ENCODE measurements at places on chromosomes 6 and 20.

DNA sequence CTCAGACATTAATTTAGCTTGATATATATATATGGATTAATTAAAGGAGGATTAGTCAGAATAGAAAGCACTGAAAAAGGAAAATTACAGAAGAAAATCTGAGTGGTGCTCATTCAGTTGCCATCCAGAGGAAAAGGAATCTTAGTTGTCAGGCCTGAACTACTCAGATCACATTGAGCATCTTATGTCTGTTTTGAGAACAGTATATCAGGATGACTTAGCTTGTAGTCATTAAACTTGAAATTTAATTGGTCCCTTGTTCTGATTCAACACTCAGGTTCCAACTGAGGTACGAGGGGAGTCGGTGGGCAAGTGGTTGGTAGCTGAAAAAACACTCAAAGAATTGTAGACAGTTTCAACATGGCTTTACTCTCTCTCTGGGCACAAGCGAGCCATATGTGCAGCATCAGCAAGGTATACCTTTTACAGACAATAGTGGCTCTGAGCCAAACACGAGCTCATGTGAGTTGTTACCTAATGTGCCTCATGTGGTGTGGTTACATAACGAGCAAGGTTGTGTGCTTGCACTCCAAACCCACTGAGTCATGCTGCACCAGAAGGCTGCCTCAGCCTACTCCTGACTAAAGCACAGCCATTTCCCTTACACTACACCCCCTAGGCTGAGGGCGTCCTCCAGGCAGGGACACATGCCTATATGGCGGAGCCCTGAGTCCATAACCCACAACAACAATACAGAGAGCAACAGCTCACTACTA, 73.0 kb upstream of the HMGN3 start:
- peak; percentile 65 for DNase-seq

- DNase-seq = no peak
Observed at GRCh38 chr20:44068316-44069201, 118.4 kb downstream of the JPH2 start.

DNA sequence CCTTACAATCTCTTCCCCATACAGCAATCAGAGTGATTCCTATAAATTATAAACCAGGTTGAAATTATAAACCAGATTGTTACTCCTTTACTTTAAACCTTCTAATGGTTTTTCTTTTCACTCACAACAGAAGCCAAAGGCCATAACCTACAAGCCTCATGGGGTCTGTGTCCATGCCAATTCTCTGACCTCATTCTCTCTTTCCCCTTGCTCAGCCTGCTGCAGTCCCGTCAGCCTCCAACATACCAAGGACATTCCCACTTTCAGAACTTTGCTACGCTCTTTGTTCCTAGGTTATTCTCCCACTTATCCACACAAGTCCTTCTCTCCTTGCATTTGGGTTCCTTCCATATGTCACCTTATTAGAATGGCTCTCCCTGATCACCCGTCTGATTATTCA, 277.9 kb upstream of the TCF21 start:
- peak; percentile 24 for DNase-seq

GRCh38 chr6:136628996-136629395, 78.8 kb upstream of the MAP7 start:
- no peak for DNase-seq

DNA sequence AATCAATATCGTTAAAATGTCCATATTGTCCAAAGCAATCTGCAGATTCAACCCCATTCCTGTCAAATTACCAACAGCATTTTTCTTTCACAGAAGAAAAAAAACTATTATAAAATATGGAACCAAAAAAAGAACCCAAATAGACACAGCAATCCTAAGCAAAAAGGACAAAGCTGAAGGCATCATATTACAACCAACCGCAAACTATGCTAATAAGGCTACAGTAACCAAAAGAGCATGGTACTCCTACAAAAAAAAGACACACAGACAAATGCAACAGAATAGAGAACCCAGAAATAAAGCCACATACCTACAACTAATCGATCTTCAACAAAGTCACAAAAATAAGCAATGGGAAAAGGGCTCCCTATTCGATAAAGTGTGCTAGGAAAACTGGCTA, 49.2 kb downstream of the RNGTT start:
- no peak for DNase-seq

DNA sequence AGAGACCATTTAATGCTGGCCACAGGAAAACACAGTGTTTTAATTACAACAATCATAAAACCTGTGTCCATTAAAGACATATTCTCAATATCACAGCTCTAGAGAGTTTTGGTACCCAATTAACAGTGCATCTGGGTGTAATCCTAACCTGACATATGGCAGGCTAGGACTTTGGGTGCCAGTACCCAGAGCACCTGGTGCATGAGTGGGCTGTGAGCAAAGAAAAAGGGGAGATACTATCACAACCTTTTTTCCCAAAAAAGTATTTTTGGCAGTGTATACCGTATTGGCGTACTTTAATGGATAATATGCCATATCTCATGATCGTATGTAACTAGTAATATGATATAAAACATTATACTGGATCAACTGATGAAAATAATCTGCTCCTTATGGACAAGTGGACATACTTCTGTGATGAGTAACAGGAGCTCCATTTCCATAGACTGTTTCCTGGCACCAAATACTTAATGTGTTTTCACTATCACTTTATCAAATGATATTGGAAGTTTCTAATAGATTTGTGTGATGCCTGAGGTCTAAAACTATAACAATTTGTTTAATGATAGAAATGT, 91.7 kb downstream of the COL19A1 start:
- no peak for DNase-seq

DNA sequence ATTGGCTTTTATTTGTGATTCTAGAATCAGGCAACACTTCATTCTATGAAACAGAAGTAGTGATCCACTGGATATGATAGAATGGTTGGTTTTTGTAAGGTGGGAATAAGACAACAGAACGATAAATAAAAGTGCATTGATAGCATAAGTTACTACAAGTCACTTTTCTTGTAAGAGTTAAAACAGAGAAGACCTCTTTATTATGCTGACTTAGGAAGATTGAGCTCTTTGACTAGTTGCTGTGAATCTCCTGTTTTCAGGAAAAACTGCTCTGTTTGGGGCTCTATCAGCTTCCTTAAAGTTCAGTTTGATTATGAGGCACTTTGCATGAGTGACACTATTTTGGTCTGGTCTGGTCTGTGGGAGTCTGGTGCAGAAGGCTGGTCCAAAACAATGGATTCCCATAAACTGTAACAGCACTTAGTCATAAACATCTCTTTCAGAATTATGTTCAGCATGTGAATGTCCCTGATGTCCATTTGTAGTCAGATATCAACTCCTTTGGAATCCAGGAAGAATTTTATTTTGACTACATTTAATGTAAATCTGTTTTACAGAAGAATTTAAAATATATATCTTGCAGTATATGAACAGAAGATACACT, 35.0 kb upstream of the DSE start:
- DNase-seq = no peak
